ENCODE measurements at places on chromosomes 7 and 10.

DNA sequence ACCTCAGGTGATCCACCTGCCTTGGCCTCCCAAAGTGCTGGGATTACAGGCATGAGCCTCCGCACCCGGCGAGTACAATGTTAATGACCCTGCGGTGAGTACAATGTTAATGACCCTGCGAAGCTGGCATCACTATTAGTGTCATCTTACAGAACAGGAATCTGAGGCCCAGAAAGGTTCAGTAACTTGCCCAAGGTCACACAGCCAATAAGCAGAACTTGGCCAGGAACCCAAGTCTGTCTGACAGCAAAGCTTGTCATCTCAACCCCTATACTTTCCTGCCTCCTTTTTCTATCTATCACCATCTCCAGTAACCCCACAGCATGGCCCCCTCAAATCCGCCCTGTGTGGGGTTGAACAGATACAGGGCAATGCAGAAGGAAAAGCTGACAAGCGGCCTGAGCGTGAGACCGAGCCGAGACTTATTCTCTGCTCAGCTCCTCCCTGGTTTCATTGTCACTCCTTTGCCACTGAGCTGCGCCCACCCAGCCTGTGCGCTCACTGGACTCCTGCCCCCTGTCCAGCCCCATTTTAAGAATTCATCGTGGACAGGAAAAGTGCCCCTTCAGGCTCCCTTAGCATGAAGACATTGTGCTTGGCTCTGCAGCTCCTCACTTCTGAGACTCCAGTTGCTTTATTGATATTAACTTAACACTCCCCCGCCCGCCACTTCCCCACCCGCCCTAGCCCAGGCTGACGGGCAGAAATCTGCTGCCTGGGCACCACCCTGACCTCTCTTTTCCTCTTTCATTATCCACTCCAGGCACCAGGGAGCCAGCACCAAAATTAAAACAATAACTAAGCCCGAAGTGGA lies 58.1 kb upstream of the LBX1 start:
- no peak for DNase-seq

DNA sequence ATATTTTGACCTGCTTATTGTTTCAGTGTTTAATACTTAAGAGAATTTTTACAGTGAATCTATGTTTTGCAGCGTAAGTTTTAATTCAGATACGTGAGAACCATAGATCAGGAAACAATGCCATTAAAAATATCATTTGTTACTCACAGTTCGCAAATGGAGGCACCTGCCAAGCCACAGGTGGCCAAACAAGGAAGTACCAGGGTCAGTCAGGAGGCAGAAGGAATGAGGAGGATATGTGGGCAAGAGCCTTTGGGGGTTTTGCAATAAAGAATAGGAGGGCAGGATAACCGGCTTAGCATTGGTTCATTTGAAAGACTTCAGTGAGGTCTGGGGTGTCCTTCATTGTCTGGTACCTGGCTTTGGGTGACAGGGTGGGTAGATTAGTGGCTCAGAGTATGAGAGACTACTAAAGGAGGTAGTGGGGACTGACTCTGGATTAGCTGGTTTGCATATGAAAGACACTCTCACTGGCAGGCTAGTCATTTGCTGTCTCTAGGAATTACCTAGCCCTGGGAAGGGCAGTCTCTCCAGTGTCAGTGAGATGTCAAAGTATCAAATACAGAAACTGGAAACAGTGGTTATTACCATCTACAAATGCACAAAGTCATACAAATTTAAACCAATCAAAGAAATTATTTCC lies 132.2 kb upstream of the CAV2 start:
- no peak for DNase-seq

GRCh38 chr7:12032146-12032545 lies 178.9 kb upstream of the TMEM106B start:
- DNase-seq: no peak

- no peak for DNase-seq
Observed at GRCh38 chr7:130410868-130411541, 29.8 kb downstream of the CEP41 start.

DNA sequence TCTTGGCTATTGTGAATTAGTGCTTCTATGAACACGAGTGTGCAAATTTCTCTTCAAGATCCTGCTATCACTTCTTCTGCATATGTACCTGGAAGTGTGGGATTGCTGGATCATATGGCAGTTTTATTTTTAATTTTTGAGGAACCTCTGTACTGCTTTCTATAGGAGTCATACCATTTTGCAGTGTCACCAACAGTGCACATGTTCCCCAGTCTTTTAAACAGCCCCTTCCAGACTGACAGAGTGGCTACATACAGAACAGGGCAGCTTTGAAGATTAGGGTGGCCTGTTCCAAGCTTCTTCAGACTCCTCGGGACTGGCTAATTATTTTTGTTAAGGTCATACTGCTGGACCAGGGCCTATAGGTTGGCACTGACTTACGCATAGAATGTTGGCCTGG lies 82.9 kb downstream of the AUTS2 start:
- no peak for DNase-seq

DNA sequence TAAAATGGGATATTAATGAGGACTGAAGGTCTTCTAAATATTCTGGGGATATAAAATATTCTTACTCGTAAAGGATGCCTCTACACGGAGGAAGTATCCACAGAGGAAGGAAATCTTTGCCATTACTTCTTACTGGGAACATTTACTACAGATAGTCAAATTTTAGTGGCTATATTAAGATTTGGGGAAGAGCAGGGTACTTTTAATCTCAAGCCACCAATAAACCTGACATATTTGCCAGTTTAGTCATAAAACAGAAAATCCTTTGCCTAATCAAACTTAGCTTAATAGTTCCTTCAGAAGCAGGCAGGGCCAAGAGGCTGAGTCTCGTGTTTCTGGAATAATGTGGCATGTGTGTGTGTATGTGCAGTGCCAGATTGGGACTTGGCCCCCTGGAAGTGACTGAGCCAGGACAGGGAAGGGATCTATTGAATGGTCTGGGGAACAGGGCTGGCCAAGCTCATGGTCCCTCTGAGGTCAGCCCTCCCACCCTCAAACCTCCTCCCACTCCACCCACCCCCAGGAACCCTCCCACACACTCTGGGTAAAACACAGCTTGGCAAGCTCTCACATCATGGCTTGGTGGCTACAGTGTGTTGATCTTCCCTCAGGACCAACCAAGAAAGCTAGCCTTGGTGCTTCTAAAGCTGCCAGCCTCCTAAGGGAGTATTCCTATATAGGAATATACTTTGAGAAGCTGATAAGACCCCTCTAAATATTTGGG lies 1.6 kb upstream of the PIK3CG start:
- DNase-seq: no peak

DNA sequence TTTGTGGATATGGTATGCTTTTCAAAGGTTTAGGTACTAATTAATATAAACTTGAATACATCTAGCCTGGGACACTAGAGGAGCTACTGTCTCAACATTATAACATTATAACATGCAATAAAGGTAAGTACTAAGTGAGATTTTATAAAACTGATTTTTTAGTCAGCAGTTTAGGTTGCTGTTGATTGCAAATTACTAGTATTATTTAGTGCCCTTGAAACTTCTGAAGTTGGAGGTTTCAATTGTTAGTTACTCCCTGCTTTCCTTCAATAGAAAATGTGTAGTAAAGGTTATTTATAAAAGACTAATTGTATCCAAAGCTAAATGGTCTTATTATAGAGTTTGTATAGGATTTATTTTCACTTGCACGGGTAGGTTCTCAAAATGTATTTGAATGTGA lies 95.2 kb downstream of the POLL start:
- no peak for DNase-seq

DNA sequence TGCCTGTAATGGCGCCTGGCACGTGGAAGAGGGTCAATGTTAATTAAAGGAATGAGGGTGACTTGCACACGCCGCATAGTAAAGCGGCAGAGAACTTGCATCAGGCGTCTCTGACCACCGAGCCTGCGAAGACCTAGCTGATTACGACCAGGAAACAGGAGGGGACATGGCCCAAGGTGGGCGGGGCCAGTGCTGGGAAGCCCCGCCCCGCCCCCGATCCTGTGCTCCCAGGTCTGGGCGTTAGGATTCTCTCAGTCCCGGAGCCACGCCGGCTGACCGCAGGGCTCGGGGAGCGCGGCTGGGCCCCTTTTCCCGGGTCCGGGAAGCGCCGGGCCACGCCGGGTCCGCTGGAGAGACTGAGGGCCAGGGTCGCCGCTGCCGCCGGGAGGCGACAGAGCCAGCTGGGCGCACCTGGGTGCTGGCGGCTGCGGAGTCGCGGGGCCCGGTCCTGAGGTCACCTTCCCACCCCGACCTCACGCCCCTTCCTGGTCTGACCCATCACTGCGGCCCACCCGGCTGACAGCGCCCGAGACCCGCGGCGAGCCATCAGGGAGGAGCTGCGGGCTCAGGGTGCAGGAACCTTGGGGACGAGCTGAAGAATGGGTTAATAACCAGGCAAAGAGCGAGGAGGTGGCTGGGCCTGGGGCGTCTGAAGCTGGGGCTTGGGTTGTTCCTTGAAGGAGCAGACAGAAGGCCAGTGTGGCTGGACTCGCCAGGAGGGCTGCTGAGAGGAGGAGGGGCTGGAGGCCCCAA lies 23.0 kb upstream of the GRID1 start:
- DNase-seq: no peak

GRCh38 chr10:74071157-74071556 lies 73.2 kb downstream of the VCL start:
- DNase-seq: no peak

GRCh38 chr7:68785036-68785435 lies 813.2 kb upstream of the AUTS2 start:
- DNase-seq: no peak

GRCh38 chr7:80843018-80843677 lies 75.7 kb downstream of the SEMA3C start:
- DNase-seq: no peak

Data from MCF 10A (cell line).